ENCODE measurements at places on chromosomes 13 and 19.

- DNase-seq, result no peak
Observed at GRCh38 chr13:44317752-44318151, 55.9 kb upstream of the SERP2 start.

DNA sequence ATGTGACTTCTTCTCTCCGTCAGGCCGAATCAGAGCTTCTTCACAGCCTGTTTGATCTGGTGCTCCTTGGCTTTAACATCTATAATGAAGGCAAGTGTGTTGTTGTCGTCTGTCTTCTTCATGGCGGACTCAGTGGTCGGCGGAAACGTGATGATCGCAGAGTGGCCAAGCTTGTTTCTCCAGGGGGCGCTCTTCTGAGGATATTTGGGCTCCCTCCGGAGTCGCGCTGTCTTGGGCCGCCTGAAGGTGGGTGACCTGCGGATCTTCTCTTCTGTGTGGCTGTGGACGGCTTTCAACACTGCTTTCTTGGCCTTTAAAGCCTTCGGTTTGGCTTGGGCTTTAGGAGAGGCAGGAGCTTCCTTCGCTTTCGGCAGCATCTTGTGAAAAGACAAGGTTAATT lies 9.8 kb downstream of the TPRX1 start:
- no peak for DNase-seq

- no peak for DNase-seq
Observed at GRCh38 chr13:72500851-72501250, 226.6 kb downstream of the MZT1 start.

DNA sequence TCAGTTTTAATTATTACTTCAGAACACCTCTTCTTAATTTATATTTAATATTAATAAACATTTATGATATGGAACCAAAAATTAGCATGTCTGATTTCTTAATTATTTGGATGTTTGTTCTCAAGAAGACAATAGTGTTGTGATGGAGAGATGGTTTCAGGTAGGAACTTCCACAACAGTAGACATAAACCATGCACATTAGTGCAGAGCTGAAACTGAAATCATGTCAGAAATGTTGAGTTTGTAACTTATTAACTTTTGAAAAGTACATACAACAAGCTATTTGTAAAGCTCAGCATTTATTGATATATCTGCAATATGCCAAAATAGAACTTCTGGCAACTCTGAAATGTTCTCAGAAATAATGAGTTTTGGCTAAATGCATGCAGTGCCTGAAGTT lies 11.8 kb upstream of the EDNRB start:
- no peak for DNase-seq

DNA sequence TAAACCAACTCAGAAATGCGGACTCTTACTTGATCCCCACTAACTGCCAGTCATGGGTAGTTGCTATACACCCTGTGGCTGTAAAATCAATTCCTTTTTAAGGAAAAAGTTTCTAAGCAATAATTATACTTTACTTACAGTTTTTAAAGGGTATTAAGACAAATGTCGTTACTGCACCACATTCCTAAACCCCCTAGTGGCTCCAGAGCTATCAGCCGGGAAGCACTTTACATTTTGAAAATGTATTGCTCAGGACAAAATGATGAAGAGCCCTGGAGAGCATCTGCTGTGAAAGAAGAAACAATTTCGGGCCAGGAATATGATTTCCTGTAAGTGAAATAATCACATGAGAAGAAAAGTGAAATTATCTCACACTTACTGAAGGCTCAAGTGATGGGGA lies 36.7 kb downstream of the DCLK1 start:
- no peak for DNase-seq

- no peak for DNase-seq
Observed at GRCh38 chr13:51249770-51250741, 27.9 kb downstream of the FAM124A start.

Data from astrocyte of the cerebellum (primary cell).